ENCODE measurements at places on chromosomes 1 and 21. TPM values are rescaled to one million over a fixed set of nuclear protein-coding genes. Genes with fewer than 3 reads are reported as not detected.

- no peaks in the 10 kb centered on the region for H3K36me3 ChIP-seq
- no peaks in the 10 kb centered on the region for H3K27me3 ChIP-seq
- H3K4me1 ChIP-seq = no peaks in the 10 kb centered on the region
- no peak overlapping the region for H3K27ac ChIP-seq
- DNase-seq = no peak
- H3K4me3 ChIP-seq = no peak overlapping the region
Observed at GRCh38 chr1:43039228-43040055, 80.8 kb upstream of the SLC2A1 start.

DNA sequence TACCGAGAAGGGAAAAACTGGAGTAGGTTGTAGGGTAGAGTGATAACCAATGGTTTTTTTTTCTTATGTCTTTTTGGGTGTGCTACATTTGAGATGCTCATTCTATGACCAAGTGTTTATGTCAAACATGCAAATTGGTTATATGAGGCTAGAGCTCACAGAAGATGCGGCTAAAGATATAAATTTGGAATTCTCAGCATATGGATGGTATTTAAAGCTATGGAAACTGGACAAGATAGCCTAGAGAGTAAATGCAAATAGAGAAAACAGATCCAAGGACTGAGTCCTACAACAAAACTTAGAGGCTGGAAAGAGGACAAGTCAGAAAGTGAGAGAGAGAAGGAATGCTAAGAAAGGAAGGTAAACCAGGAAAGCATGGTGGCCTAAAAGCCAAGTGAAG, 7.4 kb downstream of the GDAP2 start:
- no peak overlapping the region for H3K27ac ChIP-seq
- H3K36me3 ChIP-seq = peaks cover 14% of the 10 kb centered on the region
- DNase-seq = no peak
- no peaks in the 10 kb centered on the region for H3K4me1 ChIP-seq
- H3K27me3 ChIP-seq = no peaks in the 10 kb centered on the region

DNA sequence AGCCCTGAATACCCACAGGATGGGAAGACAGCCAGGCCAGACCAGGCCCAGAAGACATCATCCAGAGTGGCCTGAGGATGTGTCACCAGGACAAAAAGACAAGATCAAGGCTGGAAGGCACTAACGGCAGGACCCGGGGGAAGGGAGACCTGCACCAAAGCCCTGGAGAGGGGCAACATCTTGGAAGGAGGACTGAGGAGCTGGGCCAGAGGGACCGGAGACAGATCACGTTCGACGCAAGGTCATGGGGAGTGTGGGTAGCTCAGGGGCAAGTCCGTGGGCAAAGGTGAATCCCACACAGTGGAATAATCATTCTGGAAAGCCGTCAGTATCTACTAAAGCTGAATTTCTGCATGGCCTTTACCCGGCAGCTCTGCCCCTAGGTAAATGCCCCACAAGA, 478.6 kb downstream of the MATN1 start:
- DNase-seq = no peak
- no peaks in the 10 kb centered on the region for H3K4me1 ChIP-seq
- no peak overlapping the region for H3K4me3 ChIP-seq
- H3K36me3 ChIP-seq = no peaks in the 10 kb centered on the region
- no peak overlapping the region for H3K27ac ChIP-seq
- peaks cover 6% of the 10 kb centered on the region for H3K27me3 ChIP-seq

DNA sequence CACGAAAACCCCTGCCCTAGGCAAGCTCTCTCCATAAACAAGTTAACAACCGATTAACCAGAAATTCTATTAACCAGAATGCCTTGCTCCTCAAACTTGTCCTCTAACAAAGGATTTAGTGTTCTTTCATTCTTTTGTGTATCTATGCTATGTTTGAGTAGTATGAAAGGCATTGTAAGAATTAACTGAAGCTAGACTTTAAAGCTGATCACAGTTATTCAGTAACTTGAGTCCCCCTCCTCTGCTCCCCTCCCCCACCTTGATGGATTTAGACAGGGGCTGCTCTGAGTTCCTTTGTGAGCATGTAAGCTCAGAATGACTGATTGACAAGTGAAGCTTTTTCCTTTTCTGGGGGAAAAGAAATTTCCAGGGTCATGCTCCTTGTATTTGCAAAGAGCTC, 257.6 kb downstream of the TTLL7 start:
- H3K27ac ChIP-seq = no peak overlapping the region
- no peaks in the 10 kb centered on the region for H3K36me3 ChIP-seq
- DNase-seq = no peak

DNA sequence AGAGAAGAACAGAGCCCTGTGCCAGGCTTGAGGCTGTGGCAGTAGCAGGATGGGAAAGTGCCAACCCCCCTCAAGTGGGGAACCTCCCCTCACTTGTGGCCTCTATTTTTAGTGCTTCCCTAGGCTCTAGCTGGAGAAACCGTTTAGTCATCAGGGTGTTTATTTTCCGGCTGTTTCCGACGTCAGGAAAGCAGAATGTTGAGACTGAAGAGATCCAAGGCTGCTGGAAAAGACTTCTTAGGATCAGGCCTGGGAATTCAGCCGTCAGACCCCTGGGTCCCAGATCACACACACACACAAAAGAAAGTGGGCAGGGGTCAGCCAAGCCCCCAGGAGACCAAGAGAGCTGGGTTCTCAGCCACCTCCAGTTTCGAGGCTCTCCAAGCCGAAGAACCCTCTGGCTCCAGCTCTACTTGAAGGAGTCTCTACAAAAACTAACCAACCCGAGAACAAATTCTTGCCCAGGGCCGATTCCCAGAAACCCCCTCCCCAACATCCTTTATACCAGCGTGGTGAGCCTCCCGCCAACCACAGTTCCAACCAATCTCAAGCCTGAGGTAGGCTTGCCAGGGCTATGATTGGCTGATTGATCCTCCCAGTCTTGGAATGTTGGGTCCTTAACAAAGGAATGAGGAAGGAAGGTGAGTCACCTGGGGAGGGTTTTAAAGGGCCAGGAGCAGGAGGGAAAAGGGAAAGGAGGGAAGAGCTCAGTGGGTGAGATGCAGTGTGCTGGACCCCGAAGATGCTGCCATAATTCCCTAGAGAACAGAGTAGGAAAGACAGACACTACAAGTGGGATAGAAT, 2.5 kb upstream of the MEF2D start:
- no peak overlapping the region for H3K4me3 ChIP-seq
- DNase-seq = no peak
- peaks cover 34% of the 10 kb centered on the region for H3K4me1 ChIP-seq

- H3K4me3 ChIP-seq = no peak overlapping the region
- H3K36me3 ChIP-seq = no peaks in the 10 kb centered on the region
- H3K4me1 ChIP-seq = no peaks in the 10 kb centered on the region
- no peak for DNase-seq
- H3K27ac ChIP-seq = no peak overlapping the region
Observed at GRCh38 chr1:96559181-96559580, 162.4 kb upstream of the PTBP2 start.

- no peak overlapping the region for H3K4me3 ChIP-seq
- H3K27me3 ChIP-seq = no peaks in the 10 kb centered on the region
- no peak for DNase-seq
- no peaks in the 10 kb centered on the region for H3K4me1 ChIP-seq
- H3K36me3 ChIP-seq = no peaks in the 10 kb centered on the region
Observed at GRCh38 chr1:89608319-89608983, 24.5 kb upstream of the LRRC8C start.

DNA sequence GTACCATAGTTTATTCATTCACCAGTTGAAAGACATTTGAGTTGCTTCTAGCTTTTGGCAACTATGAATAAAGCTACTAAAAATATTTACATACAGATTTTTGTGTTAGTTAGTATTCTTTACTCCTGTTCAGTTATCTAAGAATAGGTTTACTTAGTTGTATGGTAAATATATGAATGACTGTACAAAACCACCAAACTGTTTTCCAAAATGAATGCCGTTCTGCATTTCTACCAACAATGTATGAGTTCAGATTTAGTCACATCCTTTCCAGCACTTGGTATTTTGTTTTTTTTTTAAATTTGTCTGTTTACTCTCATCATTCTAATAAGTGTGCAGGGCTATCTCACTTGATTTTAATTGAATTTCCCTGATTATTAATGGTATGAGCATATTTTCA, 3.4 kb upstream of the KIFAP3 start:
- no peaks in the 10 kb centered on the region for H3K27me3 ChIP-seq
- H3K27ac ChIP-seq = no peak overlapping the region
- no peak overlapping the region for H3K4me3 ChIP-seq
- peaks cover 12% of the 10 kb centered on the region for H3K4me1 ChIP-seq

DNA sequence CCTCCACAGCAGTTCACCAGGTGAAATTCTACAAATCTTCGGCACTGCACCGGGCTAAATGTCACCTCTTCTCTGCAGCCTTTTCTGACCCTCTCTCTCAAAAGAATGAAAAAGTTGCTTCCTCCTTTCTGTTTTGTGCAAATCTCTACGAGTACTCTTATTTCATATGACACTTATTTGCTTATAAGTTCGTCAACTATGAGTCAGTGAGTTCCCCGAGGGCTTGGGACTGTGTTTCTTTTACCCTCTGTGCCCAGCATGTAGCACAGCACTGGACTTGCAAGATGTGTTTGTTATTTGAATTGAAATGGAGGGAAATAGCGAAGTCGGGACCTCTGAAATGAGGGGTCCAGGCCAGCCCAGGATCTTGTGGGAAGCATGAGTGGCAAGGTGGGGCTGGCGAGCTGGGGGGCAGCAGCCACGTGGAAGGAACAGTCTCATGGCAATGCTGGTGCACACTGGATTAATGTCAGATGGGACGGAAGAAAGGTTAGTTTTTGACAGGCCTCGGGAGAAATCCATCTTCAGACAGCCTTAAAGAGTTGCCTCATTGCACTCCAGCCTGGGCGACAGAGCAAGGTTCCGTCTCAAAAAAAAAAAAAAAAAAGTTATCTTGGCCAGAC, 6.2 kb downstream of the SLC6A9 start:
- H3K4me1 ChIP-seq = peaks cover 7% of the 10 kb centered on the region
- no peak overlapping the region for H3K4me3 ChIP-seq
- H3K27ac ChIP-seq = no peak overlapping the region
- no peak for DNase-seq
- no peaks in the 10 kb centered on the region for H3K27me3 ChIP-seq
- H3K36me3 ChIP-seq = no peaks in the 10 kb centered on the region

GRCh38 chr1:47699492-47700235, 261.8 kb downstream of the FOXD2 start:
- no peak for DNase-seq
- H3K27ac ChIP-seq = no peak overlapping the region
- no peaks in the 10 kb centered on the region for H3K36me3 ChIP-seq
- H3K4me3 ChIP-seq = no peak overlapping the region
- H3K27me3 ChIP-seq = no peaks in the 10 kb centered on the region
- H3K4me1 ChIP-seq = peaks cover 4% of the 10 kb centered on the region

DNA sequence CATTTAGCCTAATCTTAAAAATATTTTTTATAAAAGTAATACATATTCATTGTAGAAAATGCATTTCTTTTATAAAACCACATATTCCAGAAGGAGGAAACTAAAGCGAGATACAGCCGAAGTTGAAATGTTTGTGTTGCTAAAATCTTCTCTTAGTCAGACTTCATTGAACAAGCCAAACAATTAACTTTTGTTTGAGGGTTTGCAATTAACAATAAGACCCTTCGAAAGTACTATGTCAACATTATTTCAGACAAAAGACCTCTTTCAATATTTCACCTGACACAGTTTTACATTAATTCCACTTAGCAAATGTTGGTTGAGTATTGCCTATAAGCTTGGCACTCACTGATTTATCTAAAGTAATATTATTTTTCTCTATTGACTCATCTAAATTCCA, 354.0 kb upstream of the ADAMTS5 start:
- no peaks in the 10 kb centered on the region for H3K4me1 ChIP-seq
- no peak for DNase-seq
- H3K4me3 ChIP-seq = no peak overlapping the region
- H3K27me3 ChIP-seq = no peaks in the 10 kb centered on the region
- H3K36me3 ChIP-seq = no peaks in the 10 kb centered on the region

DNA sequence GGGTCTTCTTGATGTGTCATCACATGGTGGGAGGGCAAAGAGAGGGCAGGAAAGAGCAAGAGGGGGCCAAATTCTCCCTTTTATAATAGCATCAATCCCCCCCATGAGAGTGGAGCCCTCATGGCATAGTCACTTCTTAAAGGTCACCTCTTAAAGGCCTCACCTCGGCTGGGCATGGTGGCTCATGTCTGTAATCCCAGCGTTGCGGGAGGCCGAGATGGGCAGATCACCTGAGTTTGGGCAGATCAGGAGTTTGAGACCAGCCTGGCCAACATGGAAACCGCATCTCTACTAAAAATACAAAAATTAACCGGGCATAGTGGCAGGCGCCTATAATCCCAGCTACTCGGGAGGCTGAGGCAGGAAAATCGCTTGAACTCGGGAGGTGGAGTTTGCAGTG, 170.1 kb downstream of the PGBD5 start:
- no peaks in the 10 kb centered on the region for H3K27me3 ChIP-seq
- H3K4me1 ChIP-seq = no peaks in the 10 kb centered on the region
- H3K36me3 ChIP-seq = peaks cover 32% of the 10 kb centered on the region
- H3K4me3 ChIP-seq = no peak overlapping the region

DNA sequence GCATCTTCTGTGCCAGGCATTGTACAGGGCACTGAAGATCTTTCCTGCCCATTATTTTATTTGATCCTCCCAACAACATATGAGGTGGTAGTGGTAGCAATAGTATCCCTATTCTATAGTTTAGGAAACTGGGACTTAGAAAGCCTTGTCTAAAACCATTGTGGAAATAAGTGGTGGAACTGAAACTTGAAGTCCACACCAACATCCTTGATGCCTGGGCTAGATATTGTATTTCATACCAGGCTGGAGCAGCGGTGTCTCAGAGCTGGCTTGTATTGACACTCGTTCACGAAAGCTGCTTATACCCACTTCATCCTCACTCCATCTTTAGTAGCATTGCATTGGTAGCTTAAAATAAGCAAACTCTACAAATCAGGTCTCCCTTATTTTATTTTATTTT, 9.7 kb upstream of the CTSS start:
- H3K4me3 ChIP-seq = no peak overlapping the region
- no peaks in the 10 kb centered on the region for H3K4me1 ChIP-seq
- H3K27ac ChIP-seq = no peak overlapping the region
- no peaks in the 10 kb centered on the region for H3K27me3 ChIP-seq

GRCh38 chr1:151495316-151495715, 15.9 kb upstream of the CGN start:
- H3K4me1 ChIP-seq = no peaks in the 10 kb centered on the region
- no peak overlapping the region for H3K4me3 ChIP-seq
- no peak for DNase-seq
- no peaks in the 10 kb centered on the region for H3K36me3 ChIP-seq
- H3K27me3 ChIP-seq = no peaks in the 10 kb centered on the region
- H3K27ac ChIP-seq = no peak overlapping the region

- DNase-seq = no peak
- H3K4me3 ChIP-seq = no peak overlapping the region
- no peaks in the 10 kb centered on the region for H3K36me3 ChIP-seq
- H3K4me1 ChIP-seq = peaks cover 7% of the 10 kb centered on the region
Observed at GRCh38 chr21:42057851-42058437, 13.2 kb upstream of the UMODL1 start.

Gene LDLRAD1
- total RNA-seq = not detected

Gene KRTAP10-12
- total RNA-seq = not detected

Gene LRRC8D
- 17.1 TPM for total RNA-seq

Gene C1orf185
- total RNA-seq = not detected

Gene IGSF21
- 1.1 TPM for total RNA-seq

Gene AMY2A
- total RNA-seq = not detected

Gene TNFRSF8
- total RNA-seq = 0.19 TPM
